T-helper 9 cell (primary cell): ENCODE measurements at places on chromosomes 7 and 10.

DNA sequence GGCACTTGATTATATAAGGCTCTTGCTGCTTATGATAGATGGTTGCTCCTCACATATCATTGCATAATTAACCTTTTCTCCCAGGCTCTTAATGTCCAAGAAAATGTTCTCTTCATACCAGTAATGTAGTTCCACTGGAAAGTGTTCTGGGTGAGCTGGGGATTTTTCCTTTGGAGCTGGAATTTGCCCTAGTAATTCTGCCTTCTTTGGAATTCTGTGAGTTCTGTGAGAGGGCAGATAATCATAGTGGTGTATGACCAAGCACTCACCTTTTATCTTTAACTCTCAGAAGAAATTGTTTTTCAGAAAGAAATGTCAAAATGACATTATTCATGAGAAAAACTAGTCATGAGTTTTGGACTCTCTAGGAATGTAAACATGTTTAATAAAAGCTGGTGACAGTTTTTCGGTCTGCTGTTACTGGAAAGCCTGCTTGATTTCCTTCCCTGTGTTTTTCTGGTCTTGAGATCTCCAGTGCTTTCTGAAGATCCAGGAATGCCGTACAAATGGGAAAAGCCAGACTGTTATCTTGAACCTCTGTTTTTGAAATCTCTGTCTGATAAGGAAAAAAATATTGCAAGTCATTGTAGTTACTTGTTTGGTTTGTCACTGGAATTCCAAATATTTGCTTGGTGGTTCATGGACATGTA, 148.3 kb upstream of the PRPS1L1 start:
- no peak for DNase-seq

- no peak for DNase-seq
These were observed 59.8 kb downstream of the GRID1 start for GRCh38 chr10:86306628-86307278.

DNA sequence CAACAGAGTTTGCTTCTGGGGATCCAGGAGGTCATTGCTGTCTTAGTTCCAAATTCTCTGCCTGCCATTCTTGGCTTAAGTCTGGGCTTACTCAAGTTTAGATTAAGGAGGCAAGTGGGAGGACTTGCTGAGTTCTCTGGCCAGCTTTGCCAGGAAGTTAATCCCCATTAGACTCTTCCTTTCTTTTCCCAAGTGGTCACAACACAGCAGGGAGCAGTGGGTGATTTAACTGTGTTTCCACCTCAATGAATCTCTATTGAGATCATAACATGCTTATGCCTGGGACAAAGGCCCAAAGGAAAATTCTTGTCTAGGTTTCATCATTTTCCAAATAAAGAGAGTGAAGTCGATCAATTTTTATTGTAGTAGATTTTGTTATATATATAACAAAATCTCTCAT, 1159.6 kb downstream of the SORCS3 start:
- no peak for DNase-seq

- DNase-seq: peak; percentile 96
These were observed at the start of gene FAM204A for GRCh38 chr10:118341791-118342637. Gene FAM204A (minus strand): TSS chr10:118342324. CDS start chr10:118336415, 5,909 bp downstream.

GRCh38 chr7:15687546-15688278, 1.2 kb upstream of the MEOX2 start:
- DNase-seq: no peak

DNA sequence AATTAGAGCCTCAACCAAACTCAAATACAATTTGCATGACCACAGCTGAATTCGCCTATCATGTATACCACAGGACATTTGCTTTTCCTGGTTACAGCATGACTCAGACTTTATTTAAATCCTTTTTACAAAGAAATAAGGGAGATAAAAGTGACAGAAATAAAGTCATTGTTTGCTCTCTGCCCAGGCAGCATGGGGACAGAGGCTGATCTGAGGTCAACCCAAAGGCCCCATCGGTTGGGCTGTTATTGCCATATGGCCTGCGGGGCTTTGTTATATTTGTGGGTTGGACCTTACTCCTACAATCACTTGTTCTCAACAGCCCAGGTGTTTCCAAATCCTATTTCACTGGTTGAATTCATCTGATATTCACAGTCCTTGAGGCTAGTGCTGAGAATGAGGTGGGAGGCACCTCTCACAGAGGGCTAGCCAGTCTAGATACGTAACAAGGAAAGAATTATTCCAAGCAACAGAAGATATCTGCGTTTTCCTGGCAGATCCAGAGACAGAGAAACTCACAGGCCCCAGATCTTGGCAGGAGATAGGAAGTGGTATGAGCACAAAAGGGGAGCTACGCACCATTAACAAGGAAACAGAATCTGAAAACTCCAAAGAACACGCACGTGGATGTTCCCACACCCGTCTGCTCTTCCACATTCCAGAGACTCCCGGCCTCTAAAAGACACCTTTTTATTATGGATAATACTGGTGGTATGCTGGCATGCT, 117.3 kb downstream of the HIPK2 start:
- DNase-seq: no peak

DNA sequence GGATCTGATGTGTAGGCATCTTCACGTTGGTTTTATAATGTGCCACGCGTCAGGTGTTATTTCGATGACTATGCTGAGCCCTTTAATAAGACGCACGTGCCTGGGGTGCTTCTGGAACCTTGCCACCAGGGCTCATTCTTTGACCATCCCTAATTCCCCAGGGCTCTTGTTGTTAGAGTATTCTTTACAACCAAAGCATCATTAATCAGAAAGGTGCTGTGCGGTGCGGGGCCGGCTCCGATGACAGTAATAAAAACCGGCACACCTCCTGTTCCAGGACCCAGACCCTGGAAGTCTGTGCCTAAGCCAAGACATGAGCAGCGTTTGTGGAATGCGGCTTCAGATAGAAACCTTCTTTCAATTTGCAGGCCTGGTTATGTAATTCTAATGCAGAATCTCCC, 58.4 kb downstream of the MGMT start:
- DNase-seq: no peak

DNA sequence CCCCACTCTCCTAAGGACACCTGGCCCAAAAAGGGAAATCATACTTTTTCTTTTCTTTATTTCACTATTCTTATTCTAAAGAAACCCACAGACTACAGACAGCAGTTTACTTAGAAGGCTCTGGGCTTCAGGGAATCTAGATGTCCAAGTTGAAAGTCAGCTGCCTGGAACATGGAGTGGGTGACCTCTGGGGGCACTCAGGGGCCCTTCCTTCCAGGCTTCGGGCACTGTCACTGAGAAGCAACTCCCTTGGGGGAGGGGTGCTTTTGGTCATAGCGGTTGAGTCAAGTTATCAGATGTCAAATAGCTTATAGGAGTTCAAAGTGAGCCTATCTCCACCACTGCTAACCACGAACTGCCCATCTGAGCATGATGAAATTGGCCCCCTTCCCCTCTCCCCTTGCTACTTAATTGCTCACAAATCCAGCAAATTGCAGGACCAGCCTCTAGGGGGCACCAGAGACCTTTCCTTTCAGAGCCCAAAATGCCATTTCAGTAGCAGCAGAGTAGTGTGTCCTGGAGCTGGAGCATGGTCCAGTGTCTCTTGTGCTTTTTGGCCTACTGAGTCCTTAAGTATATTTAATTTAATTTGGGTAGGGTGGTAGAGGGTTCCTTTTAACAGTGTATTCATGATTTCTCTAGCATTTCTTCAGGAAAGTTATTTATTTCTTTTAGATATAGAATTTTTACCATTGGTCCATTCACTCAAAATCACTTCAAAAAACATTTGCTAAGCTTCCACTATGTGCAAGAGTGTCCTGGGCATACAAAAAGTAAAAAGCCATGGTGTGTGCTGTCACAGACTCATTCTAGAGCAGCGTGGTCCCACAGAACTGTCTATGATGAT, 463.8 kb downstream of the KCNMA1 start:
- peak; percentile 50 for DNase-seq

GRCh38 chr7:131867461-131867860, 311.0 kb upstream of the PODXL start:
- no peak for DNase-seq

DNA sequence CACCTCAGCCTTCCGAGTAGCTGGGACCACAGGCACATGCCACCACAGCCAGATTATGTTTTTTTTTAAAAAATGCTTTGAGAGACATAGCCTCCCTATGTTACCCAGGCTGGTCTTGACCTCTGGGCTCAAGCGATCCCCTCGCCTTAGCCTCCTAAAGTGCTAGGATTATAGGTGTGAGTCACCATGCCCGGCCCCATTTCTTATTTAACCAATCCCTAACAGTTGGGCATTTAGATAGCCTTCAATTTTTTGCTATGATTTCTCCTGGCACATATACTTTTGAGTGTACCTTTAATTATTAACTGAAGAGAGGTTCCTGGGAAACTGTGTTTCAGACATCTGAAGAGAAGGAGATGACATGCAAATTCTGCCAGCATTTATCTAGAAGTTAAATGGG, 22.6 kb upstream of the AUTS2 start:
- no peak for DNase-seq

- no peak for DNase-seq
These were observed 202.0 kb downstream of the ANK3 start for GRCh38 chr10:60187691-60188090.

- no peak for DNase-seq
These were observed 209.2 kb downstream of the SNX10 start for GRCh38 chr7:26500749-26501352.

DNA sequence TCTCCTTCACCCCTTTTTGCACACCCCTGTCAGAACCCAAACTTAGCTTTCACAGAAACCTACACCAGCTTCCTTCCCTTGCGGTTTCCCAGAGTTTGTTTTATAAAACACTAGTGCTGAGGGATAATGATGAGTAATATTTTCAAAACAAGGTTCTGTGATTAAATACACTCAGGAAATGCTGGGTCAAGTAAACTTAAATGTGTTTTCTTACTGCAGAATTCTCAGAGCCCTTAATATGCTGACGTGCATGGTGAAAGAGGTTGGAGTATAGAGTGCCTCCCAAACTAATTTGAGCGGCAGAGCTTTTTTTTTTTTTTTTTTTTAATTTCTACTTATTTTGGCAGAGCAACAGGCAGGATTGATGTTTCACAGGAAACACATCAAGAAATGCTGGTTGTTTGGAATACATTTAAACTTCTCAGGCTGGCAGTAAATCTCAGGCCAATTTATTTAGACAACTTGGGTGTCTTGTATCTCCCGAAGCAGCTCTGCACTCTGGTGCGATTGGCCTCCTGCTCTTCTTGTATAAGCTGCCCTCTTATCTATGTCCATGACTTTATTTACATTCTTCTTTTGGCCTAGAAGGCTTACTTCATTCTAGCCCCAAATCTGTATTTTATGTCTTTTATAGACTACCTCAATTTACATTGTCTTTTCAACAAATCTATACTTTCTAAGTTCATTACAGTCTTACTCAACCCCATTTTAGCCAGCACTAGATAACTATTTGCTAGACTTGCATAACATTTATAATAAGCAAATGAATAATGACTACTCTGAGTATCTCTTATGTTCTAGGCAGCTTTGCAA, 165.4 kb downstream of the BMPER start:
- no peak for DNase-seq

DNA sequence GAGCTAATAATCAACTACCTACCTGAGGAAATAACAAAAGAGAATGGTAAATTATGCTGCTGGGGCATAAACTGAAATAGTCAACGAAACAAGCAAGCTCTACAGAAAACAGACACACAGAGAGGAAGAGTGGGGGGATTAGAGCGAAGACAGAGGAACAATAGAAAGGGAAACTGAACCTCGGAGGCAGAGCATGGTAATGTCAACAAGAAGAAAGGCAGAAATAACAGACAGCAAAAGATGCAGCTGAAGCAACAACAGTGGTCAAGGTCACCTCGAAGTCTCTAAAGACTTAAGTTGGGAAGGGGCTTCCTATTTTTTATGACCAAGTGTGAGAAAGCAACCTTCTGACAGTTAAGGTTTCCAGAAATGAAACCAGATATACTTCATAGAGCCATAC, 177.0 kb downstream of the ZNF438 start:
- no peak for DNase-seq

DNA sequence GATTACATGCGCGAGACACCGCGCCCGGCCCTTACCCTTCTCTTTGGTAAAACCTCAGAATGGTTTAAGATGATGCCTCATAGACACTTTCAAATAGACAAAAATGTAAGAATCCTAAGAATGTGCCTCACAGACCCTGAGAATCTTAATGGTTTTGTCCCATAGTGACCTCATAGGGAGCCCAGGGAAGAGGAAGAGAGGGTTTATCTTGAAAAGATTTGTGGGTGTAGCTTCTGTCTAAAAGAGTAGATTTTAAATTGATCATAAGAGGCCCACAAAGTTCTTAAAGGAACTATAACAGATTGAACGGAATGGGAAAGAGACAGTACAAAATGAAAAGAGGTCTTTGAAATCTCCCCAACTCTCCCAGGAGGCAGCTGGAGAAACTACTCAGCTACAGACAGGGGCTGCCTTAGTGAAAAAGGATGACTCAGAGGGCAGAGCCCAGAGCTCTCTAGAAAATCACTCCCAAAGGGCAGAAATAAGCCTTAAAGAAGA, 220.6 kb downstream of the ADRA2A start:
- DNase-seq: no peak

DNA sequence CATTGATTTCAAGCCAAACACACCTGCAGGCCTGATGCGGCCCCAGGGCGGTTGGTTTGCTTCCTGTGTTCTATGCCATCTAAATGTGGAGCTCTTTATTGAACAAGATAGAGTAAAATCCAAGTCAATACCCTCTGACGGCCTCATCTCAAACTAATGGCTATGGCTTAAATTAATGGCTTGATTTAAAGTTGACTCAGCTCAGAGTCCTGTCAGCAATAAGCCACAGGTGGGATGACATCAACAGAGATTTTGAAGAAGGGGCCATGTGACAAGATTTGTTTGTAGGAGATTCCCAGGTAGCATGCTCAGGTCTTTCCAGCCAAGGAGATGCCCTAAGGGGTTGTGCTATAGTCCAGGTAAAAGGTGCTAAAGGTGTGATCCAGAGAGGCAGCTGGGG, 66.7 kb upstream of the ZNF32 start:
- DNase-seq: no peak

- no peak for DNase-seq
These were observed 3.2 kb upstream of the CDHR1 start for GRCh38 chr10:84191106-84191505.

GRCh38 chr10:109987452-109988211, 20.2 kb upstream of the ADD3 start:
- DNase-seq: no peak

DNA sequence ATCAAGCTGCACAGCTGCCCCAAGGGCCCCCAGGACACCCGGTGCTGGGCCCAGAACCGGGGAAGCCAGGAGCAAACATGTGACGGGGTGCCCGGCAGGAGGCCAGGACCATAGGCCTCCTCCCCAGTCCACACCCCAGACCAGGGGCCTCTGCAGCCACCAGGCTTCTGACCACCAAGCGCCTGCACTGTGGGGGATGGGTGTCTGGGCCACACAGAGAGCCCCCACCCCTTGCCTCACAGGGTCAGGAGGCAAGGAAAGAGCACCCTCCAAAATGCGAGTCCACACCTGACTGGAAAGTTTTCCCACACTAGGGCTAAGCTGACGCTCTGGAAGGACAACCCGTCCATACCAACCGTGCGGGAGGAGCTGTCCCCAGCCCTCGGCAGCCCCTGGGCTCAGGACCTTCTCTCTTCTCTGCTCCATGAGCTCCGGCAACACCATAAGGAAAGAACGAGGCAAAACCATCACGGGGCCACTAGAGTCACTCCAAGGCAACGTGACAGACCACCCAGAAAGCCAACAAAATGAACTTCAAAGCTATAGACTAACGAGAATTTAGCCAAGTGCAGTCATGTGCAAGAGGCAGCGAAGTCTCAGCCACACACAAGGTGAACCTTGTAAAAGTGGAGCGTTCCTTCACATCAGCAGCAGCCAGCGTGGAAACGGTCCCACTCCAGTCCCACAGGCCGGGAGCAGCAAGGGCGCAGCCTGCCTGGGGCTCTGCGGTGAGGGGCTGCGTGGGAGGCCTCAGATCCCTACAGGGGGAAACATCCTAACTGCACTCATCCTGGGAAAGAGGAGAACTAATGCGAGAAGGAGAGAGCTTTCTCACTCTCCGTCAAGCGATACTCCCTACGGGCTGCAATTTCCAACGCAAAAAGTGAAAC, 5.1 kb downstream of the STK32C start:
- DNase-seq: no peak
